CD4-positive, alpha-beta T cell treated with Interleukin-15 for 4 hours (primary cell): ENCODE measurements at places on chromosomes 7 and 10.
A peak's percentile ranks its signal among the peaks of the same experiment; 100 is the strongest.

DNA sequence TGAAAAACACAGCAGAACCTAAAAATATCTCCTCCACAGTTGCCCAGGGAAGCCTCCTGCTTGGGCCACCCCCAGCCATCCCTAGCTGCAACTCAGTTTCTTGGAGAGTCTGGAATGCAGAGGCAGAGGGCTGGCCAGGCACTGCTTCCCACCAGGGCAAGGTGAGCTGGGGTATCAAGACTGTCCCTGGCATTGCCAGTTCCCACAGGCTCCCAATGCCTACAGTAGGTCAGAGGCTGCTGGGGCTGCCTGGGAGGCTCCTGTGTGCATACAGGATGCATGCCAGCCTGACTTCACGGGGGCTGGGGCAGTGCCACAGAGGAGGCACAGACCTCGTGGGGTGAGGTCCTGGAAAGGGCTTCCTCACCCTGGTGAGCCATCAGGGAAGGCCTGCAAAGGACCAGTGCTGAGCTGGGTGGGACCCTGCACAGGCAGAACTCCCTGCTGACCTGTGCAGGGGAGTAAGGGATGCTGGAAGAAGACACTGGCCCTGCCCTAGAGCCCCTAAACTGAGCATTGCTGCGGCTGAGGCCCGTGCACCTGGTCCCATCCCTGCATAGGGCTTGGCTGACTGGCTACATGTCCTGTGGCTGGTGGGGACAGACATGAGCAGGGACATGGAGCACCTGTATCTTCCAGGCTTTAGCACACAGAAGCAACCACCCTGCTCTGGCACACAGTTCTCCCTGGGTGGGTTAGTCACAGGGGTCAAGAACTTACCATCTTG is 121.9 kb upstream of the RET start:
- DNase-seq: no peak

DNA sequence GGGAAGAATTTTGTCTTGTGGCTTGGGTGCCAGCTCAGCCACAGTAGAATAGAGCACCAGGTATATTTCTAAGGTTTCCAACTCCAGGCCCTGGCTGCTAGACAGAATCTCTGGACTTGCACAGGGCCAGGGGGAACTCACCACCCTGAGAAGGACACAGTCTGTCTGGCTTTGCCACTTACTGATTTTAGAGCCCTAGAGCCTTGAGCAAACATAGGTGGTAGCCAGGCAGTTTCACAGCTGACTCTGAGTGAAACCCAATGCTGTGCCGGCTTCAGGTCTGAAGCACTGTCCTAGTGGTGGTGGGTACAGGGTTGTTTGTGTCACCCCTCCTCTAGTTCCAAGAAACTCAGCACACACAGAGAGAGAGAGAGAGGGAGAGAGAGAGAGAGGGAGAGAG is 81.6 kb downstream of the TES start:
- DNase-seq: no peak

GRCh38 chr7:130668258-130669084 is at the start of gene COPG2:
COPG2 (minus strand) TSS chr7:130668748; CDS start chr7:130668668, 80 bp downstream.
- peak; percentile 62 for DNase-seq

- no peak for DNase-seq
Measured at GRCh38 chr10:111102359-111102837, 25.6 kb downstream of the ADRA2A start.

- DNase-seq: no peak
Measured at GRCh38 chr7:112019932-112020331, 186.3 kb downstream of the DOCK4 start.

GRCh38 chr7:23184709-23185359 is 3.0 kb downstream of the NUP42 start:
- DNase-seq: no peak

DNA sequence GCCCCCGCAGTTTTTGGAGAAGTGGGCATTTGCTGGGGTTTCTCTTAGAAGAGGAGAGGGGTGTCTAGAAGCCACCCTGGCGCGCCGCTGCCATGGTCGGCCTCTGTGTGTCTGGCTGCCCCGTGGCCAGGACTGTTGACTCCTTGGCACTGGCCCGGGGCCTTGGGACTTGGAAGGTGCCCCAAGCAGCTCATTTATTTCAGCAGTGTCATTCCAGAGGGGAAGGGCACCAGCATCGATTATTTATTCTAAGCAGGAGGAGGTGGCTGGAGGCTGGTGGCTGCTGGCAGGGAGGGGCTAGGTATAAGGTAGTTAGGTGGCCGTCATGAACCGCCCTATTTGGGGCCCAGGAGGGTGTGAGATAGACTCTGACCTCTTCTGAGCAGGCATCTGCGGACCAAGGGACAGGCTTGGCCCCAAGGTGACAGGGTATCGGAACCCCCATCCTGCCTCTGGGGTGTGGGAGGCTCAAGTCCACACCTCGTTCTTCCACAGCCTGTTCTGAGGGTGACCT is 1.6 kb downstream of the GTF2IRD1 start:
- no peak for DNase-seq

DNA sequence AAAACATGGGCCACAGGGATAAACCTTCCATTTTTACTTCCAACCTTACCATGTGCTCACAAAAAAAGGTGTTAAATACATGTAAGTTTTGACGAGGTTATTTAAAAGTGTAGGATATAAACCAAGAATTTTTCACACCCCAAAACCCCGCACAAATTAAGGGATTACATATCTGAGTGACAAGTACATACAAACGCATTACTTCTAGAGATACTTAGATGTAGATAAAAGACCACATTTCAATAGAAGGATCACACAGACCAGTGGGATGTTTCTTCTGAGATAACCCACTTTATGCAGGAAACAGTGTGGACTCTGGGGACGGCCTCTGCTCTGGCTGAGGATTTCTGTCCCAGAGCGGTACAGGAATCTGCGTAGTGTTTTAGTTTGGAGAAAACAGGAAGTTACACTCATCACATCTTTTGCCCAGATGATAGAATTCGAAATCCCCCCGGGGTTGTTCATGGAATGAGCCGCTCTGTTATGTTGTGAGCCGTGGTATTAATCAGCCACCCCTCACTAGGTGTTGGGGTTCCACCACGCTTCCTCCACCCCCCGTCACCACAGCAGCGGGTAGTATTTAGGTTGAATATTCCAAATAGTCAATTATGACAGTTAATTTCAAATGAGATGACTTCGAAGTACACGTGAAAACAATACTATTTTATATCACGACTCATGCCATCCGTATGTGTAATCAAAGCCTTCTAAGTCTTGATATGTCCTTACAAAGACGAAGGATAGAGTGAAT is 1.3 kb upstream of the CUL1 start:
- peak; percentile 52 for DNase-seq

GRCh38 chr7:125357676-125358455 is 428.2 kb upstream of the POT1 start:
- no peak for DNase-seq

GRCh38 chr10:110419265-110419664 is 78.4 kb upstream of the DUSP5 start:
- DNase-seq: no peak

GRCh38 chr7:79272066-79272669 is 181.3 kb downstream of the MAGI2 start:
- DNase-seq: peak; percentile 6

GRCh38 chr10:73554721-73555120 is 36.4 kb downstream of the USP54 start:
- DNase-seq: no peak

- DNase-seq: no peak
Measured at GRCh38 chr10:120494313-120494710, 37.3 kb downstream of the PLPP4 start.

- DNase-seq: no peak
Measured at GRCh38 chr10:113557424-113557862, 4.6 kb downstream of the HABP2 start.

GRCh38 chr7:134724606-134725005 is 54.8 kb upstream of the CALD1 start:
- no peak for DNase-seq

GRCh38 chr7:28941633-28942032 is 16.5 kb downstream of the TRIL start:
- no peak for DNase-seq

DNA sequence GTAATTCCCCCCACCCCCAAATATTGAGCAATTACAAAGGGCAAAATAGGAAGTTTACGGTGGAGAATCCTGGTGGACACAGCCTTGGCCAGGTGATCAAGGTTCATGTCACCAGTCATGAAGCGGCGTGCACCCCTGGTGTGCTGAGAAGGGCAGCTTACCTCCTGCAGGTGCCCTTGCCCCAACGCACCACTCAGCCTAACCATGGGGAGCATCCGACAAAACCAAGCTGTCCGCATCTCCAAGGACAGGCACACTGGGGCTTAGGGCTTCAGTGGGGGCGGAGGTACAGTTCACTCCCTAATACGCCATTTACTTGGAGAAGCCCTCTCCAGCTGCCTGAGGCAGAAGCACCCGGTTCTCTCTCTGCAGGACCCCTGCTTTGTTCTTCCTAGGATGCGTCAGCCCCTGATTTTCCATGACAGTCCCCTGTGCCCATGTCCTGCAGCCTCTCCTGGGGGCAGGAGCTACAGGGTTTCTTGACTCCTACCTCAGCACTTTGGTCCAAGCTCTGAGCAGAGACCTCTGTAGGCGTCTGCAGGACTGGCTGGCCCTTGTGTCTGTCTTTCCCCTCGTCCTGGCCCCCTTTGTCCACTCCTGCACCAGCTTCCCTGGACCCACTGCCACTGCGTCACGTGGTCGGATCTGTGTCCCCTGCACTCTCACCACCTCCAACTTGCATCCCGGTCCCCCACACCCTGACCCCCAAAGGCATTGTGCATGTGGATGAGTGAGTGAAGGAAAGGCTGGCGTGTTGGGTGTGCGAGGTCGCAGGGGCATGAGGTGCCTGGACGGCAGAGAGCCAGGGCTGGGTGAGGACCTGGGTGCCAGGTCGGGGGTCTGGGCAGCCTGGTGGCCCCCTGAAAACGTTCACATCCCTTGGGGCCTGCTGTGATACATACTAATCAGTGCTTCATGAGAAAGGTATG is 113.7 kb downstream of the LHPP start:
- no peak for DNase-seq
